ENCODE measurements at places on chromosomes 4 and X.

DNA sequence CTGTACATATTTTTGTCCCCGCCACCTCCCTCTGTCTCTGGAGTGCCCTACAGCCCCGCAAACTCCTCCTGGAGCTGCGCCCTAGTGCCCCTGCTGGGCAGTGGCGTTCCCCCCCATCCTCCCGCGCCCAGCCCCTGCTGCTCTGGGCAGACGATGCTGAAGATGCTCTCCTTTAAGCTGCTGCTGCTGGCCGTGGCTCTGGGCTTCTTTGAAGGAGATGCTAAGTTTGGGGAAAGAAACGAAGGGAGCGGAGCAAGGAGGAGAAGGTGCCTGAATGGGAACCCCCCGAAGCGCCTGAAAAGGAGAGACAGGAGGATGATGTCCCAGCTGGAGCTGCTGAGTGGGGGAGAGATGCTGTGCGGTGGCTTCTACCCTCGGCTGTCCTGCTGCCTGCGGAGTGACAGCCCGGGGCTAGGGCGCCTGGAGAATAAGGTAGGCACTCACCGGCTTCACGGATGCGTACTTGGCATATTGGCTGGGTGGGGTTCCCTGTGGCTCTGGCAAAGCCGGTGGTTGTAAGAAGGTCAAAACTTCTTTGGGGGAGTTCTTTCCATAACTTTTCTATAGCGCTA, 653 bp downstream of the HHIP start:
- DNase-seq, result peak; percentile 59

GRCh38 chr4:173488656-173489055, 41.4 kb downstream of the HAND2 start:
- peak; percentile 91 for DNase-seq

GRCh38 chr4:78876568-78877320, 62.5 kb downstream of the PAQR3 start:
- peak; percentile 39 for DNase-seq

DNA sequence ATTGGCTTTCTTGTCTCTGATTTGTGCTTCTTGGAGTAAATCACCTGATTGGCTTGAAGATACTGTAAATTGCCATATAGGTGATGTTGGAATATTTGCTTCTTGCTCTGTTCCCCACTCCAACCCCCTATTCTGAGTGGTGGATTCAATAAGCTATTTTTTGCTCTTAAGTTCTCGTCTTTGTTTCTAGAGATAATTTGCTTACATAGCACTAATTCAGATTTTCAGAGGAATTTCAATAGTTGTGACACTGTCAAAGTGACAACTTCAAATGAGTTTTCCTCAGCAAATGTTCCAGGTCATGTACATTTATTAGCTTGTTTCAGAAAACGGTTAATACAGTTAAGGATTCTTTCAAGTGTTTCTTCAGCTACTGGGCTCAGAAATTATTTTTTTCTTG, 18.6 kb downstream of the LANCL3 start:
- no peak for DNase-seq

- peak; percentile 32 for DNase-seq
Observed at GRCh38 chr4:88865046-88865445, 167.4 kb upstream of the NAP1L5 start.

GRCh38 chr4:11297201-11297600, 131.5 kb downstream of the HS3ST1 start:
- no peak for DNase-seq

DNA sequence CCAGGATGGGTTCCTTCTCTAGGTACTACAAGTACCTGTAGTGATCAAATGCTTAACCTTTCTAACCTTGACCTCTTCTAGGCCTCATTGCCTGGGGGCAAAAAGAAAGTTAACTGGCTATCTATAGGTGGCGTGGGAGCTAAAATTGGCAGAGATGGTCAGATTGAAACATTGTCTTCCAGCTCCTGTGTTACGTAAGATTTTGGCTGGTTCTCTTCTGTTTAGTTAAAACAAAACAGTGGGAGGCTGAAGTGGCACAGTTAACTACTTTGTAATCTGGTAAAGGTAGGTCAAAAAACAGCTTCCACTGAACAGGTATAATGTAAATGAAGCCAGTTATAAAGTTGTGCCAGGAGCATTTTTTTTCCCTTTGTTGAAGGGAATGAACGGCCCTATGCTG, 115.2 kb downstream of the MBNL3 start:
- DNase-seq, result no peak

Measured in adipocyte (in vitro differentiated cells).